ENCODE measurements at places on chromosomes 3 and 15. TPM values are rescaled to one million over a fixed set of nuclear protein-coding genes. Genes with fewer than 3 reads are reported as not detected.

DNA sequence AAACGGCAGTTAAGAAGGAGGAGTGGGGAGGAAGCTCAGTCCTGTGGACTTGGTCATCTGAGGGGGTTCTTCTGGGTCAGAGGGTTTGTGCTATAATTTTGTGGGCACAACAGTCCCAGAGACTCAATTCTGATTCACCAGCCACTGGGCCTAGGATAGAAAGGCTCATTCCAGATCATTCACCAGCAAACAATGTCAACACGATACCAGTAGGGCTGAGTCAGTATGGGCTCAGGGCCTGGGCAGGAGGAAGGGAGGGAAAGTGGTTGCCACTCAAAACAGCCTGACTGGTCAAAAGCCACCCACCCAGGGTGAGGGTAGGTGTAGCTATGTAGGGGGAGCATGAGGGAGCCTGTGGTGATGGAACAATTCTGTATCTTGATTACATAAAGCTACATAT is 86.9 kb upstream of the MEX3B start:
- H3K36me3 ChIP-seq: no peaks in the 10 kb centered on the region
- no peaks in the 10 kb centered on the region for H3K27me3 ChIP-seq
- no peaks in the 10 kb centered on the region for H3K4me1 ChIP-seq
- H3K4me3 ChIP-seq: no peak overlapping the region

DNA sequence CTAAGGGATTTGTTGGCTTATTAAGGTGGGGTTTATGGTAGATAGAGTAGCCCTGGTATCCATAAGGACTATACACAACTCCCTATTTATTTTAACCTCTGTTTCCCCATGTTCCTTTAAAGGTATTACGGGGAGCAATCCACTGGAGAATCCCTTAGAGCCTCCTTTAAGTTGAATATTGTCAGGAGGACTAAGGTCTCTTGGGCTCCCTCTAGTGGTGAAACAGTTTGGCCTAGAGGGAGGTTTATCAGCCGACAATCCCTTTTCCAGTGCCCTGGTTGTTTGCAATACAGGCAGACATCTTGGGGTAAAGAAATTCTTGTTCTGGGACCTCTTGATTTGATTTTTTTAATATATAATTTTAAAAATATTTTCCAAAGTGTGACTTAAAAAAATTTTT is 12.9 kb downstream of the OPA1 start:
- no peaks in the 10 kb centered on the region for H3K27me3 ChIP-seq
- no peak overlapping the region for H3K4me3 ChIP-seq
- H3K27ac ChIP-seq: no peak overlapping the region
- no peaks in the 10 kb centered on the region for H3K4me1 ChIP-seq
- no peaks in the 10 kb centered on the region for H3K36me3 ChIP-seq

GRCh38 chr15:96349034-96349856 is 18.7 kb downstream of the NR2F2 start:
- H3K4me3 ChIP-seq: peak overlapping the region; percentile 1
- H3K27me3 ChIP-seq: no peaks in the 10 kb centered on the region
- no peaks in the 10 kb centered on the region for H3K4me1 ChIP-seq
- peak overlapping the region; percentile 100 for H3K27ac ChIP-seq
- H3K36me3 ChIP-seq: no peaks in the 10 kb centered on the region
- DNase-seq: no peak

DNA sequence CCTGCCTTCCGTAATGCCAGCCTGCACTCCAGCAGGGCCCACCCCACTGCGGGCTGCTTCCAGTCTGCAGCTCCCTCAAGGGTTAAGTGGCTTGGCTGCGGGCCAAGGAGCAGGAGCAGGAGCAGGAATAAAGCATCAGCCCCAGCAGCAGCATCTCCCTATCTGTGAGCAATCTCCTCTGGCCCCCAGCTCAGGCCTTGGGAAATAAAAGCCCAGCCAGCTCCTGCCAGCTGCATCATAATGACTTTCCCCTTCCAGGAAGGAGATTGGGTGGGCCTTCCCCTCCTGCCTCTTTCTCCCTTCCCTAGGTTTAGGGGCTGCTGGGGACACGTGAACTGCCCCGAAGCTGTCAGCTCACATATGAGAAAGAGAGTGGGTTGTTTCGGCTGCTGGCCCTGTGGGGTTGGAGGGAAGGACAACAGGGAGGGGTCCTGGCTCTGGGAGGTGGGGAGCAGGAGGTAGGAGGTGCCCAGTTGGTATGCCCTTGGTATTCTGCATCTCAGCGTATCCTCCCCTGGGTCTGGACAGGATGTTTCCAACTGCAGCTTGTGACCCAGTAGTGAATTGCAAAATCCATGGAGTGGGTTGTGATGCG is 34.6 kb upstream of the FGD5 start:
- H3K27me3 ChIP-seq: no peaks in the 10 kb centered on the region
- no peak overlapping the region for H3K27ac ChIP-seq
- no peaks in the 10 kb centered on the region for H3K36me3 ChIP-seq
- DNase-seq: no peak
- H3K4me1 ChIP-seq: no peaks in the 10 kb centered on the region
- no peak overlapping the region for H3K4me3 ChIP-seq

DNA sequence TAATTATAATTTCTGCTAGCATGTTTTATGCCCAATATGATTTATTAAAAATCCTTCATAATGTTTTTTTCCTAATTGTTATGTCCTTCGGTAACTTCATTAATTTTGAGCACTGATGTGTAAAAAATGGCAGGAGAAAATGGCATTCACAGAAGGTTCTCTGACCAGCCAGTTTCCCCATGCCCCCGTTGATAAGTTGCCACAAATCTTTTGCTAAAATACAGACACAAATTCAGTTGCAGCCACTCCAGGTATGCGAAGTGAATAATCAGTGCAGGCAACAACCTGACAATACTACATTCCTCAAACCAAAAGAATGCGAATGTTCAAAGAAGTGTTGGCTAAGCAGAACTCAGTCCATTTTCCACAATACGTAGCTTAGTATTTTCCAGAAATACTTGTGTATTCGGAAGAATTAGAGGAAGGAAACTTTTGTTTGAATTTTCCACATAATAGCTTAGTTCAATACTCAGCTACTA is 32.7 kb downstream of the CHL1 start:
- DNase-seq: no peak
- H3K36me3 ChIP-seq: no peaks in the 10 kb centered on the region
- no peaks in the 10 kb centered on the region for H3K4me1 ChIP-seq

DNA sequence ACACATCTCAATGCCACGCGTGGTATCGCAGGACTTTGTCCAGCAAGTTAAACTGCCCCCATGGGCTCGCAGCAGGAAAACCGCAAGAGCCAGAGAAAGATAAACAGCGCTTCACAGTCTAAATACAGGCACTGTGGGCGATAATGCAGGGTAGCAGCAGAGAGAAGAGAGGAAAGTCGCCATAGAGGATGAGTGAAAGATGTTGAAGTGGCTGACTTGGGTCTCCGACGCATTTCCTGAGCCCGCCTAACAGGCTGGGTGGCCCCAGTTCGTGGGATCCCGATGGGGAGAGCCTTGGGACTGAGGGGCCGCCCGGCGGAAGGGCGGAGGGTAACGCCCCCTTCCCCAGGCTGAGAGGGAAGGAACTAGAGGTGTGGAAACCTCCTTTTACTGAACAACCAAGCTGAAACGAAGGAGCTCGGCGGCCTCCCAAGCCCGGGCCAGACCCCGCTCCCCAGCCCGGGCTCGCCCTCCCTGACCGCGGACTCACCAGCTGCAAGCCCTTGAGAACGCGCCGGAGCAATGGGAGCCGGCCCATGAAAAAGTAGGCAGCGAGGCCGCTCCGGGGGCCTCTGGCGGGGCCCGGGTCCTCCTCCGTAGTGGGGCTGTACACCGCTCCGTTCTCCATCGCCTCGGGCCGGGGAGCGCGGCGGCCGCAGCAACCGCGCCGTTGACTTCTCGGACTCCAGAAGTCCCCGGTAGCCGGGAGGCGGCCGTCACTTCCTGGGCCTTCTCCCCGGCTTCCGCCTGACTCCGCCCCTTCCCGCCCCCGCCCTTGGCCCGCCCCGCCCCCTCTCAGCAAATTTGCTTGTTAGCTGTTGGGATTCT is at the start of gene CMTM6:
CMTM6 (minus strand) TSS at position 735 of the 828 bp plus-strand sequence; CDS start at position 628, 107 bp downstream.
- H3K27ac ChIP-seq: peak within 1 kb of the TSS; percentile 93
- H3K4me3 ChIP-seq: peak within 1 kb of the TSS; percentile 95
- H3K27me3 ChIP-seq: no peaks in the 10 kb centered on the region
- no peaks in the 10 kb centered on the region for H3K4me1 ChIP-seq
- H3K36me3 ChIP-seq: no peaks in the 10 kb centered on the region

GRCh38 chr15:36742696-36743095 is 163.3 kb downstream of the CDIN1 start:
- no peaks in the 10 kb centered on the region for H3K36me3 ChIP-seq
- DNase-seq: no peak
- no peaks in the 10 kb centered on the region for H3K27me3 ChIP-seq

GRCh38 chr15:65287520-65287855 is 805 bp upstream of the PARP16 start:
- no peaks in the 10 kb centered on the region for H3K27me3 ChIP-seq
- peak overlapping the region; percentile 91 for H3K27ac ChIP-seq
- H3K4me3 ChIP-seq: no peak overlapping the region
- DNase-seq: no peak
- H3K36me3 ChIP-seq: no peaks in the 10 kb centered on the region
- H3K4me1 ChIP-seq: no peaks in the 10 kb centered on the region

DNA sequence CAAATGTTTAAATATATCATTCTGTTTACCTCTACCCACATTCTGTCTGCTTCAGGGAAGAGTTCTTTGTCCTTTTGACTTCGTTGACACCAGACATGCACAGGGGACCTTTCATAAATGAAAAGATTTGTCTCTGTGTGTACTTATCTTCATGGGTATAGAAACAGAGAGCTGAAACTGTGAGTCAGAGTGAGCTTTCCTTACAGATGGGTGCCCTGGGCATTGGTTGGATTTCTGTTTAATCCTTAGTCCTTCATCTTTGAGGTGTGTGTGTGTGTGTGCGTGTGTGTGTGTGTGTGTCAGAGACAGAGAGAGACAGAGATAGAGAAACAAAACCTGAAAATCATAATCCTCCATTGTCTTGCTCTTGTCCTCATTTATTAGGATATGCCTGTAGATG is 517.4 kb downstream of the TUSC7 start:
- no peaks in the 10 kb centered on the region for H3K4me1 ChIP-seq
- no peak for DNase-seq
- H3K27me3 ChIP-seq: no peaks in the 10 kb centered on the region
- H3K36me3 ChIP-seq: no peaks in the 10 kb centered on the region

GRCh38 chr15:84598993-84599392 is 1.8 kb upstream of the ZSCAN2 start:
- no peaks in the 10 kb centered on the region for H3K4me1 ChIP-seq
- no peak overlapping the region for H3K4me3 ChIP-seq
- no peaks in the 10 kb centered on the region for H3K36me3 ChIP-seq

DNA sequence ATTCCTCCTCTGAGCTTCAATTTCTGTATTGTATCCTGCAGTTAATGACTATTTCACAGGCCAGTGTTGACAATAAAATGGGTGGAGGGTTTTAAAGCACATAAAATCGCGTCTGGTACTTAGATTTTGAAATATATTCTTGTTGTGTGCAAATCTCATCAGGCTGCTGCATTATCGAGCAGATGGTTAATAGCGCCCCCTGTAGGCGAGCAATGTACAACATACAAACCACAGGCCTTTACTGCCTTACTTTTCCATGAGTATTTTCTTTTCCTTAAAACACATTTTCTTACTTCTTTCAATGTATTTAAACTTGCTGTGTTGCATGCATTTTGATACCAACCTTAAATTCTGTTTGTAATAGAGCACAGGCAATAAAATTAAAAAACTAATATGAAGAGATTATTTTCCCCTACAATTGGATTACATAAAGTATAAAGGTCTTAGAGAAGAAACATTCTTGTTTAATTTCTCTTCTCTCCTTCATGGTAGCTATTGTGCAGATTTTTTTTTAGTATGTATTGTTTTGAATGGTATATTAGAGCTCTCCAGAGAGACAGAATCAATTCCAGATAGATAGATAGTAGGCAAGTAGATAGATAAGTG is 608.4 kb downstream of the CADM2 start:
- H3K4me1 ChIP-seq: no peaks in the 10 kb centered on the region
- no peak overlapping the region for H3K27ac ChIP-seq
- H3K27me3 ChIP-seq: no peaks in the 10 kb centered on the region
- no peak overlapping the region for H3K4me3 ChIP-seq

- H3K27me3 ChIP-seq: no peaks in the 10 kb centered on the region
- H3K27ac ChIP-seq: peak overlapping the region; percentile 87
- H3K4me1 ChIP-seq: peaks cover 10% of the 10 kb centered on the region
- DNase-seq: no peak
- H3K4me3 ChIP-seq: no peak overlapping the region
Measured at GRCh38 chr15:73598530-73599160, 34.5 kb downstream of the NPTN start.

GRCh38 chr3:88626456-88627120 is 476.8 kb downstream of the C3orf38 start:
- no peak for DNase-seq
- H3K4me3 ChIP-seq: no peak overlapping the region
- H3K27me3 ChIP-seq: no peaks in the 10 kb centered on the region
- no peaks in the 10 kb centered on the region for H3K4me1 ChIP-seq

GRCh38 chr3:4687167-4687566 is 194.0 kb downstream of the ITPR1 start:
- H3K27me3 ChIP-seq: no peaks in the 10 kb centered on the region
- no peaks in the 10 kb centered on the region for H3K36me3 ChIP-seq
- no peak for DNase-seq
- H3K27ac ChIP-seq: peak overlapping the region; percentile 57
- no peaks in the 10 kb centered on the region for H3K4me1 ChIP-seq

- H3K4me3 ChIP-seq: no peak overlapping the region
- no peak for DNase-seq
- no peak overlapping the region for H3K27ac ChIP-seq
- H3K36me3 ChIP-seq: no peaks in the 10 kb centered on the region
Measured at GRCh38 chr3:50592568-50592967, 19.0 kb downstream of the CISH start.

The LDHAL6B gene
- not detected for total RNA-seq

The MRAS gene
- 71.5 TPM for total RNA-seq

The ATP13A4 gene
- 0.88 TPM for total RNA-seq

The PAK6 gene
- total RNA-seq: 3.3 TPM

The HTR3E gene
- not detected for total RNA-seq

The CD80 gene
- not detected for total RNA-seq

The SH2D7 gene
- not detected for total RNA-seq

The PDIA5 gene
- total RNA-seq: 20.0 TPM

The ZNF774 gene
- total RNA-seq: 0.51 TPM

The ALDH1L1 gene
- 11.3 TPM for total RNA-seq

The NEDD4 gene
- total RNA-seq: 44.0 TPM

The ABCC5 gene
- 30.5 TPM for total RNA-seq

Measured in uterus (tissue), 4 donors.